ENCODE measurements at places on chromosomes 16 and 17.
A peak's percentile ranks its signal among the peaks of the same experiment; 100 is the strongest.

GRCh38 chr17:67126983-67127382, 82.6 kb downstream of the CACNG1 start:
- no peak for DNase-seq

DNA sequence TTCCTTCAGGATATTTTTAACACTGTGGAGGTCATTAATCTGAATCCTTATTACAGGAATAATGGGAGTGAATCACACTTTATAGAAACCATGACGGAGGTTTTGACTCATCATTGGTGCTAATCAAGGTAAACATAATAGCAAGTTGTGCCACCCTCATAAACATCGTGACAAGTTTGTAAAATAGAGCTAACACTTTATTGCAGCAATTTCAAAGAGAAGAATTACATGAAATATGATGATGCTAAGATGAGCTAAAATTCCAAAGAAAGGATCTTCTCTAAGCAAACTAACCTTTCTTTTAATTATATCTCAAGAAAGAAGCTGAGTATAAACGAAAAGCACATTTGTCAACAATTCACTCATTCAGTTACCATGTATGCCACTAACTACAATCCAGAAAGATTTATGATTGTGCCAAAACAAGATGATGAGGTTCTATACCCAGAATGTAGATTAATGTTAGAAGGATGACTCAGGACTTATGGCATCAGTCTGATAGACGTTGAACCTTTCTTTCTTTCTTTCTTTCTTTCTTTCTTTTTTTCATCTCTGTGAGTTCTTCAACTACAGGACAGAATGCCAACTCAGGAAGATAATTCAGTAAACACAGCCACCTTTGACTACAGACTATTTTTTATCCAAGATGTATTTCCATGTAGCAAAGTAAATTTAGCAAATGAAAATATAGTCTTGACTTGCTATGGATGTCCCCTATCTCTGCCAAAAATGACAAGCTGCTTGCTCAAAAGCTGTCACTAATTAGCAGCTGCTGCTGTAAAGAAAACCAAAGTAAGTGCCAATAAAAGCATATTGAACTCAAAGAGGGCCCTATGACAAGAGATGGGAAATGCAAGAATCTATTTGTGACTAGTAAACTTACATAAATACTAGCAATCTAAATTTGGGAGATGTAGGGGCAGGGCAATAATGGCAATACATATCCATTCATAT, 23.3 kb downstream of the STAT5B start:
- no peak for DNase-seq

- no peak for DNase-seq
Observed at GRCh38 chr17:75902406-75902805, 2.3 kb downstream of the MRPL38 start.

DNA sequence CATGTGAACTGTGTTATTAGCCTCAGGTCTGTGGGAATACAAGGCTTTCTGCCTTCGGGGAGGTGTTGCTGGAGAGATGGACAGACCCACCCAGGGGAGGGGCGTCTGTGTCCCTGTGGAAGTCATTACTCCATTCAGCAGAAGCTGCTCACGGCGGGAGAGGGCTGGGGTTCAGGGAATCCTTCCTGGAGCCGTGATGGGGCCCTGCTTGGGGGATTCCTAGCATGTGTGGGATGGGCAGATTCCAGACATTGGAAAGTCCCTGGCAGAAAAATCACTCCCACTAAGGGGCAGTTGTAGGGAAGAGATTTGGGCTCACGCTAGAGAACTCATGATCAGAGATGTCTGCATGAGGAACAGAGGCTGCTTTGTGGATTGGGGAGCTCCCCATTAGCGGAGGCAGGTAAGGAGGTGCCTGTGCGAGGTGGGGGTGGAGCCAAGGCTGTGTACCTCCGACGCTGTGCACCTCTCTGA, 56.3 kb upstream of the IL34 start:
- DNase-seq = no peak

DNA sequence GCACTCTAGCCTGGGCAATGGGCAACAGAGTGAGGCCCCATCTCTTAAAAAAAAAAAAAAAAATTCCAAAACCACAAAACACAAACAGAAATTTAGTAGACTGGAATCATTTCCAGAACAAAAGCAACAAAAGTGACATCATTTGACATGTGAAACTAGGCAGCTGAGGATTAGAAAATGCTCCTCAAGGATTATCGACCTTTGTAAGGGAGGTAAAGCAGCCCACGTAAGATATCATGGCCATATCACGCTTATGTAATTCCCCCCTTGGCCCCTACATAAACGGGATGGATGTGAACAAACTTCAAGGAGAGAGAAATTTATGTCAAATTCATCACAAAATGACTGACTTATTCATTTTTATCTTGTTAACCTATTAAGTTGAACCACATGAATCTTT, 83.3 kb downstream of the WDR59 start:
- no peak for DNase-seq

GRCh38 chr17:6027342-6028024, 42.7 kb upstream of the WSCD1 start:
- no peak for DNase-seq

DNA sequence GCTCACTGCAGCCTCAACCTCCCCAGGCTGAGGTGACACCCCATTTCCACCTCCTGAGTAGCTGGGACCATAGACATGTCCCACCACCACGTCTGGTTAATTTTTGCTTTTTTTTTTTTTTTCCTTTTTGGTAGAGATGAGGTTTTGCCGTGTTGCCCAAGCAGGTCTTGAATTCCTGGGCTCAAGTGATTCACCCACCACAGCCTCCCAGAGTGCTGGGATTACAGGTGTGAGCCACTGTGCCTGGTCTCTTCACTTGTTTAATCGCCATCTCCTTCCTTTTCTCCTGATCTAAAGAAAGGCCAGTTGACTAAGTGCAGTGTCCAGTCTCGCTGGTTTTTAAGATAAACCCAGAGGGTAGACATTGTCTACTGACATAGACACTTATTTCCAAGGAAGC, 152.0 kb downstream of the C16orf95 start:
- no peak for DNase-seq

GRCh38 chr17:70636517-70637133, 467.3 kb downstream of the KCNJ2 start:
- DNase-seq = no peak

DNA sequence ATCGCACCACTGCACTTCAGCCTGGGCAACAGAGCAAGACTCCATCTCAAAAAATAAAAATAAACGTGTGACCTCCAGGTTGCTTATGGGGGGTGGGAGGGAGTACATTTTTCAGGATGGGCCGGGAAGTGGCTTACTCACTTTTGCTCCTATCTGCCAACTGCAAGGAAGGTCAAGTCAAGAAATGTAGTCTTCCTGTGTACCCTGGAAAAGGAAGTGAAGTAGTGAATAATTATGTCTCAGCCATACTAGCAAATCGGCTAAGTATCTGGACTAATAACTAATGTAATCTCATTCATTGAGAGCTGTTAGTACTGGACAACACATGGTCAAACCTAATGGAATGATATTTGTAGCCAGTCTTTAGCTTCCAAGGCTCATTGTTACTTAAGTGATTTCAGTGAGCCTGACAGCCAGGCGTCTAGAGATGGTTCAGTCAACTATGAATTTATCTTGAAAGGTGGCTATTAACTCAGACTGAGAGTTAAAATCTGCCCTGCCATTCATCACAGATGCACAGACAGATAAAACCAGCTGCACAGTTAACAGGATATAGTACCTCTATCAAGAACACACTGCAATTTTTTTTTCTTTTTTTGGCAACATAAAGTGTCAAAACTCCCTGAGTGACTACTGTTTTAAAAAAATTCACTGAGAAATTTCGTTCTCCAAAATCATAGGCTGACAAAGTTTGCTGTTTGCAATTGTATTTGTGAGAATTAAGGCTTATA, 3.7 kb upstream of the TACO1 start:
- no peak for DNase-seq

DNA sequence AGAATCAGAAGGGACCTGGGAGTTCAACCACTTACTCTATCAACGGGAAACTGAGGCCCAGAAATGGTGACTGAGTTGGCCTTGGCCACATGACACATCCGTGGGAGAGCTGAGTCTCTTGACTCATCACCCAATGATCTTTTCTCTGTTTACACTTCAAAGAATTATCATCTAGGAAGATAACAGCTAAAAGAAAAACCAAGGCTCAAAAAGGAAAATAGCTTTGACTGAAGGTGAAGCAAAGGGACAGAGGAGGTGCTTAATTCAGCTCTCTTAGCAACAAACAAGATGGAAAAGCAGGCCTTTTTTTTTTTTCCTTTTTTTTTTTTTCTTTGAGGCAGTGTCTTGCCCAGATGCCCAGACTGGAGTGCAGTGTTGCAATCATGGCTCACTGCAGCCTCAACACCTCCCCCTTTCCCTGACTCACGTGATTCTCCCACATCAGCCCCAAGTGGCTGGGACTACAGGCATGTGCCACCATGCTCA, 16.7 kb downstream of the ERCC4 start:
- DNase-seq = peak; percentile 66

DNA sequence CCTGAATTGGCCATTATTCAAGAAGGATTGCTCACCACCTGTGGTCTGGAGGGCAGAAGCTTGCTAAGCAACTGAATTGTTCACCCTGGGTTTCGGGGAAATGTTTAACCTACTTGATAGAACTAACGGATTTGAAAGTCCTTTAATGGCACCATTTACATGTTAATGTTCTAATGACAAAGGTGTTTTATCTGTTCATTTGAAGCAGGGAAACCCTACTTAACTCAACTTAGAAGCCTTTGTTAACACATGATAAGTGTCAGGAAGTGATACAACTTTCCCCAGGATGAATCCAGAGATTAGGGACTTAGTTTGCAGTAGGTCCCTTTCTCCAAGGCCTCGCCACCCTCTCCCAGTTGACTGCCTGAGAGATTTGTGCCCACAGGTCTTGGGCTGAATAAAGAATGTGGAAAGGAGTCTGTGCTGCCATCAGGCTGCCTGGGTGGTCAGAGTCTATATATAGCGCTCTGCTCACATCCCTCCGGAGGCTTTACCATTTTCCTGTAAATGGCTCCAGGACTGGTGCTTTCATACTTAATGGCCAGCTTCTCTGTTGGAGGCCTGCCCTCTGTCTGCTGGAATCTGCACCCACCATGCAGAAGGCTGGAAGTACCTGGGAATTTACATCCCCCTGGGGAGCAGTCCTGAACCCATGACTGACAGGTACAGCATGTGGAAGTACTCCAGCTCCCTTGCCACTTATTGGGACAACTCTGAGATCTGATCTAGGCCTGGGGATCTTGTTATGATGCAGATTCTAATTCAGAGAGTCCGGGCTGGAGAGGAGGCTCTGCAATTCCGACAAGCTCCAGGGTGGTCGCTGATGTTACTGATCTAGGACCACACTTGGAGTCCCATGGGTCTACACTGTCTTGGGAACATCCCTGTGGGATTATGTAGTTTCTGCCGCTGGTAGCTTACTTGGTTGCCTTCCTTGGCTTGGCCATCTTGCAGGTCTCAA, 99.9 kb downstream of the ASIC2 start:
- no peak for DNase-seq

DNA sequence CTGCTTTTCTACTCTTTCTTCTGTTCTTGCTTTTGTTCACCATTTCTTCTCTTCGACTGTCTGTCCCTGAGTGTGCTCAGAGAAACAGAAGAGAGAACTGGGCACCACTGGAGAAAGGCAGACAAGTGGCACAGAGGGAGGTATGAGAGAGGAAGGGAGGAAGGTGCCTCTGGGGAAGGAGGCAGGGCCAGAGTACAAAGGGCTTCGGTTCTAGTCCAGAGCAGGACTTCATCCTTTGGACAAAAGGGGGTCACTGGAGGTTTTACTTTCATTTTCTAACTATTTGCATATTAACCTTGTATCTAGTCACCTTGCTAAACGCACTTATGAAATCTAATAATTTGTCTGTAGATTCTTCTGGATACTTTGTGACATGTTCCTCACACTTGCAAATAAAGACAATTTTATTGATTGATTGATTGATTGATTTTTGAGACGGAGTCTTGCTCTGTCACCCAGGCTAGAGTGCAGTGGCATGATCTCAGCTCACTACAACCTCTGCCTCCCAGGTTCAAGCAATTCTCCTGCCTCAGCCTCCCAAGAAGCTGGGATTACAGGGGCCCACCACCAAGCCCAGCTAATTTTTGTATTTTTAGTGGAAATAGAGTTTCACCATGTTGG, 13.5 kb downstream of the ITGB4 start:
- no peak for DNase-seq

- DNase-seq = no peak
Observed at GRCh38 chr16:71338193-71338592, 20.3 kb upstream of the CALB2 start.

DNA sequence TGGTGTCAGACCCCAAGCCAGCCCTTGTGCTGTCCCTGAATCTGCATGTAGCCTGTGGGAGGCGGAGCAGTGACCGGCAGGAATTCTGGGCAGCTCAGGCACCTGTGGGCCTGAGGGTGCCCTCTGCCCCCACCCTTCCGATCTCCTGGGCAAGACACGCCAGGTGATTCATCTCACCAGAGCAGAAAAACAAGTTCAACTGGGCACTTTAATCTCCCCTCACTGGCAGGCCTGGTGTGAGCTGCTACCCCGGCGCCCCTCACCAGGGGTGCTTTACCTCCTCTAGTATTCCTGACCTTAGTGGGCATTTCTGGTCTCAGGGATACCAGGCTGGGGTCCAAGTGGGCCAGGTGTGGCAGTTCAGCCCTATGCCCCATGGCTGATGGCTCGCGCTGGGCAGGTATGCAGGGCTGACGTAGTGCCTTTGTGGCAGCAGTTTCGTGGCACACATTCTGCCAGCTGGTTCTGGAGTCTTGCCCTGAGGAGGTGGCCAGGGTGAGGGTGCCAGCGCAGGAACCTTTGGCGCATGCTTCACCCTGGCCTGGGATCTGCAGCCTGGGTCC, 6.0 kb downstream of the ERBB2 start:
- no peak for DNase-seq

GRCh38 chr16:164827-165538, 795 bp upstream of the HBM start:
- no peak for DNase-seq

DNA sequence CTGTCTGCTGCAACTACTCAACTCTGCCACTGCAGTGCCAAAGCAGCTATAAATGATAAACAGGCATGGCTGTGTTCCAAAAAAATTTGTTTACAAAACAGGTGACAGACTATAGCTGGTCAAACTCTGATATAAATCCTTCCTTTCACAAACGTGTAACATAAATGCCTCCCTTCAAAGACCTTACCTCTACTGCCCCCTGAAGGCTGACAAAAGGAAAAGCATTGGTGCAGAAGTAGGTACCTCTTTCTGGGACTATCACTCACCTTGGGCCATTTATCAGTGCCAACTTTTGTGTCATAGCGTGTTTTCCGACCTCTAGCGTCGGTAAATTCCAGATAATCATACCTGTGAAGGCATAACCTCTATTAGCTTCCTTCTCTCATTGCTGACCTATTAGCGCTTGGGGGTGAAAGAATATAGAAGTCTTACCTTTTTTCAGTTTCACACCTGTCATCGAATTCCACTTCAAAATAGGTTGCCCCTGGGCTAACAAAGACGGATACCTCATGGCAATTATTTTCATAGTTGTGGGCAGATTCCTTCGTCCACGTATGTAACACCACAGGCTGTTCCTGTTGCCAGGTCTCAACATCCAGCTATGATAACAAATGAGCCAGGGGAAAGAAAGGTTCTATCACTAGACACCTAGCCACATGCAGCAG, 67.9 kb downstream of the ZZEF1 start:
- DNase-seq = no peak

GRCh38 chr17:7846765-7847661, 7.9 kb upstream of the TMEM88 start:
- DNase-seq = no peak

All from gastrocnemius medialis (tissue), 4 donors.